Activated CD8-positive, alpha-beta T cell treated with anti-CD3 and anti-CD28 coated beads, Interleukin-2, amount 10 ng/mL, durations not matched to agents 7 days and 5 days (primary cell): ENCODE measurements at places on chromosomes 4 and X. TPM values are rescaled to one million over a fixed set of nuclear protein-coding genes. Genes with fewer than 3 reads are reported as not detected.
A peak's percentile ranks its signal among the peaks of the same experiment; 100 is the strongest.

DNA sequence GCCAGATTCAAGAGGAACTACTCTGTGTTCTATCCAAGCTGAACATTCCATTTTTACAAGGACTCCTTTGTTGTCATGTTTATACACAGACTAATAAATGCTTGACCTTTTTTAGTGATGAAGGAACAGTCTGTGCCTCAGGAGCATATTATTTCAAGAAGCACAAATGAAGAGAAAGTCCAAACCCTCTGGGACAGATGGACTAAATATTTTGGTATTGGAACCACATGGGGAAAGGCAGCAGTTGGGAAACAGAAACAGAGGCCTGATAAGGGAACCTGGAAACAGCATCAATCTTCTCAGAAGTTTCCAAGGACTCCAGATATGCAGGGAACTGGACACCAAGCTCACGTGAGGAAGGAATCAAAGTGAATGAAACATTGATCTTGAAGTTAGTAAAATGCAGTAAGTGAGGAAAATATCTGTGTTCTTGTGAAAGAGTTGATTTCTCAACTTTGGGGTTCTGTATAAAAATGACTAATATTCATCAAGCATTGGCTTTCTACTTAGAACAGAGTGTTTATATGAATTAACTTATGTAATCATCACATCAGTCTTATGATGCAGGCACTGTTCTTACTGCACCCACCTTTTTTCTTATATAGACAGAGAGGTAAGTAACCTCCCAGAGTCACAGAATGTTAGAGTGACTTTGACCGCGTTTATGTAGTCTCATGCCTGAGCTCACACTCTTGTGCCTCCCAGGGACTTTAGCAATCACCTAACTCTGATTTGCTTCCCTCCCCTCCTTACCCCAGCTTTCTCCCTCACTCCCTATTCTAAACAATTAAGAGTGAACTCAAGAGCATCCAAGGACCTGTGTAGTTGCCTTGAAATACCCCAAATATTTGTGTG lies 148.9 kb upstream of the JADE1 start:
- peaks cover 10% of the 10 kb centered on the region for H3K27me3 ChIP-seq
- H3K27ac ChIP-seq = no peak overlapping the region
- no peak for DNase-seq
- H3K4me3 ChIP-seq = no peak overlapping the region

GRCh38 chrX:110321081-110321480 lies 3.2 kb upstream of the AMMECR1 start:
- H3K4me3 ChIP-seq = no peak overlapping the region
- no peak overlapping the region for H3K27ac ChIP-seq
- no peak for DNase-seq
- no peaks in the 10 kb centered on the region for H3K36me3 ChIP-seq

The DRD5 gene
- total RNA-seq = not detected

- H3K4me1 ChIP-seq = no peaks in the 10 kb centered on the region
- H3K36me3 ChIP-seq = no peaks in the 10 kb centered on the region
- H3K27ac ChIP-seq = no peak overlapping the region
- no peak for DNase-seq
- no peak overlapping the region for H3K4me3 ChIP-seq
Observed at GRCh38 chr4:82741188-82741587, 57.4 kb downstream of the SCD5 start.

- no peaks in the 10 kb centered on the region for H3K27me3 ChIP-seq
- peaks cover 33% of the 10 kb centered on the region for H3K4me1 ChIP-seq
- peak; percentile 27 for DNase-seq
- H3K4me3 ChIP-seq = peak overlapping the region; percentile 51
- peaks cover 13% of the 10 kb centered on the region for H3K36me3 ChIP-seq
Observed at GRCh38 chrX:123878252-123878721, 18.4 kb downstream of the XIAP start.

The ADGRL3 gene
- not detected for total RNA-seq

GRCh38 chr4:165793236-165793635 lies 79.8 kb upstream of the TLL1 start:
- H3K27me3 ChIP-seq = no peaks in the 10 kb centered on the region
- no peaks in the 10 kb centered on the region for H3K4me1 ChIP-seq
- no peak overlapping the region for H3K4me3 ChIP-seq

The CT45A2 gene
- total RNA-seq = not detected

GRCh38 chrX:129825746-129826505 lies 17.8 kb downstream of the ZDHHC9 start:
- peak overlapping the region; percentile 63 for H3K27ac ChIP-seq
- no peak overlapping the region for H3K4me3 ChIP-seq
- DNase-seq = peak; percentile 24
- H3K27me3 ChIP-seq = no peaks in the 10 kb centered on the region
- H3K36me3 ChIP-seq = peaks cover 2% of the 10 kb centered on the region

- DNase-seq = no peak
- peaks cover 30% of the 10 kb centered on the region for H3K36me3 ChIP-seq
- peaks cover 71% of the 10 kb centered on the region for H3K4me1 ChIP-seq
- H3K4me3 ChIP-seq = peak overlapping the region; percentile 91
- no peaks in the 10 kb centered on the region for H3K27me3 ChIP-seq
- peak overlapping the region; percentile 93 for H3K27ac ChIP-seq
Observed at GRCh38 chr4:112284662-112285411, 867 bp downstream of the TIFA start.

The TMPRSS11D gene
- not detected for total RNA-seq

- no peak overlapping the region for H3K4me3 ChIP-seq
- no peaks in the 10 kb centered on the region for H3K36me3 ChIP-seq
- no peaks in the 10 kb centered on the region for H3K27me3 ChIP-seq
- no peak overlapping the region for H3K27ac ChIP-seq
Observed at GRCh38 chrX:126695375-126695896, 124.1 kb upstream of the PRR32 start.

DNA sequence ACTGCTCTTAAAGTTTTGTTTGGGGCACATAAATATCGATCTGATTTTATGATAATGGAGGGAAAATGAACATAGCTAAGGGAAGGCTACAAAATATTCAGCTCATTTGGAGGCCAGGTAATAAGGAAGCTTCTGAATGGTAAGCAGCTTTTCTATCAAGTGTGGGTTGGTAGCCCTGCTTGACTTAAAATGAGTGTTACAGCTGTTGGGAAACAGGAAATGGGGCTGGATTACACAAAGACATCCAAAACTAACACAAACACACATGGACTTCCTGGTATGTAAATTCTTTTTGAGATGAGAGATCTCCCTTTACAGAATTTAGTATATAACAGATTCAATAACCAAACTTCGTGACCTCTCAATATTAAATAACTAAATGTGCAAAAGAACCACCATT lies 58.0 kb downstream of the FGF16 start:
- peaks cover 25% of the 10 kb centered on the region for H3K36me3 ChIP-seq
- no peak overlapping the region for H3K27ac ChIP-seq
- no peak for DNase-seq
- H3K27me3 ChIP-seq = no peaks in the 10 kb centered on the region
- H3K4me1 ChIP-seq = peaks cover 4% of the 10 kb centered on the region

The SPOCK3 gene
- total RNA-seq = not detected

GRCh38 chr4:10096201-10096977 lies 20.2 kb downstream of the WDR1 start:
- DNase-seq = peak; percentile 89
- peak overlapping the region; percentile 91 for H3K27ac ChIP-seq
- peaks cover 95% of the 10 kb centered on the region for H3K36me3 ChIP-seq
- H3K4me3 ChIP-seq = peak overlapping the region; percentile 58
- peaks cover 97% of the 10 kb centered on the region for H3K4me1 ChIP-seq

DNA sequence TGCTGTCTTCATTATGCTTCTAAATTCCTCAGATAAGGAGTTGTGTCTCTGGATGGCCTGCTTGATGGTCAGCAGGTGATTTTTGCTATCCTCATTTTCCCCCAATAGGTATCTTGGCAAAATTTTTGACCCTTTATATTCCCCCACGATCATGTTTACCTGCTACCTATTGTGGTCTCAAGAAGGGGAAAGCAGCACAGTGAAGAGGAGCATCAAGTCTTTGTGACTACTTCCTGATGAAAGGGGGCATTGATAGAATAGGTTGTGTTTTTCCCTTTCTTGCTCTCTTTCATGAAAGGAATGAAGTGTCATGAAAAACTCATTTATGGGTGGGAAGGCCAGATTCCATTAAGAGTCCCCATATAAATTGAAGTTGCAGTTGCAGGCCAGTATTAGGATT lies 153.8 kb downstream of the KLF8 start:
- no peaks in the 10 kb centered on the region for H3K27me3 ChIP-seq
- peak overlapping the region; percentile 60 for H3K4me3 ChIP-seq
- no peak for DNase-seq
- H3K36me3 ChIP-seq = peaks cover 30% of the 10 kb centered on the region
- H3K27ac ChIP-seq = peak overlapping the region; percentile 77

- H3K36me3 ChIP-seq = no peaks in the 10 kb centered on the region
- H3K27ac ChIP-seq = peak overlapping the region; percentile 93
- H3K27me3 ChIP-seq = no peaks in the 10 kb centered on the region
- DNase-seq = peak; percentile 41
- peak overlapping the region; percentile 72 for H3K4me3 ChIP-seq
Observed at GRCh38 chr4:53012738-53013137, 150.6 kb downstream of the RASL11B start.

GRCh38 chrX:63514569-63515080 lies 163.5 kb upstream of the SPIN4 start:
- no peaks in the 10 kb centered on the region for H3K27me3 ChIP-seq
- H3K36me3 ChIP-seq = no peaks in the 10 kb centered on the region

DNA sequence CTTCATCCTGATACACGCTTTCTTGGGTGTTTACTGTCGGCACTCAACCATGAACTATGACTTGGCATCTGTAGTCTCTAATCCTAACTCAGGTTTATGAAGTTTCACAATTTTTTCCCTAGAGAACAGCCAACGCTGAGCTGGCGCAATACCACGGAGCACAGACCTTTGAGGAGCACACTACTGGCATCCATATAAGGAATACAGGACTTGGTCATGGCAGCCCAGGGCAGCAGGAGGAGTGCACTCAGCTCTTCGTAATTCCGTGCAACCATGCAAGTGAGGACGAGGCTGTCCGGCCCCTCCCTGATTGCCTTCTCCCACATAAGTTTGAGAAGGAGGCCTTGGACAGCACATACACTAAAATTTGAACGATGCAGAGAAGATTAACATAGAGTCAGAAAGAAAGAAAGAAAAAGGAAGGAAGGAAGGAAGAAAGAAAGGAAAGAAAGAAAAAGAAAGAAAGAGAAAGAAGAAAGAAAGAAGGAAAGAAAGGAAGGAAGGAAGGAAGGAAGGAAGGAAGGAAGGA lies 41.0 kb upstream of the PDLIM5 start:
- no peaks in the 10 kb centered on the region for H3K36me3 ChIP-seq
- no peaks in the 10 kb centered on the region for H3K4me1 ChIP-seq

DNA sequence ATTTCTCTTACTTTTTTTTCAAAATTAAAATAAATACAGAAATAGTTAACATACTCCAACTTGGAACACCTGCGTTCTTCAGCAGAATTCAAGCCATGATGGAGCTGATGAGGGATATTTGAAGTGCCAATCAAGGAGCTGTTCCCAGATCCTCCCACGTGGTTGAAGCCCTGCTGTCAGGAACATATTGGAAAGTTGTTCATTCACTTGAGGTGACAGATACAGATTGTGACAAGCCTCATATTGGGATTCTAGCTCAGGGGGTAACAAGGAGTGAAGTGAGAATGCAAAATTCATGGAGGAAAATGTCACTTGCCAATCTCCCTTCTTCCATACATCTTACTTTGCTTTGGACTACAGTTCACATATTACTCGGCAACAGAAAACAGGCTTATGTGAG lies 2670.8 kb downstream of the PCDH7 start:
- H3K36me3 ChIP-seq = no peaks in the 10 kb centered on the region
- no peak for DNase-seq
- H3K4me1 ChIP-seq = no peaks in the 10 kb centered on the region

GRCh38 chr4:81165861-81166430 lies 49.1 kb downstream of the PRKG2 start:
- DNase-seq = no peak
- no peaks in the 10 kb centered on the region for H3K27me3 ChIP-seq
- H3K27ac ChIP-seq = no peak overlapping the region
- H3K4me1 ChIP-seq = no peaks in the 10 kb centered on the region
- no peaks in the 10 kb centered on the region for H3K36me3 ChIP-seq

GRCh38 chr4:105598052-105598451 lies 45.6 kb downstream of the ARHGEF38 start:
- no peak overlapping the region for H3K27ac ChIP-seq
- peaks cover 9% of the 10 kb centered on the region for H3K27me3 ChIP-seq
- H3K36me3 ChIP-seq = no peaks in the 10 kb centered on the region
- no peaks in the 10 kb centered on the region for H3K4me1 ChIP-seq

- no peaks in the 10 kb centered on the region for H3K27me3 ChIP-seq
- H3K27ac ChIP-seq = no peak overlapping the region
- H3K4me3 ChIP-seq = no peak overlapping the region
- DNase-seq = no peak
- H3K4me1 ChIP-seq = no peaks in the 10 kb centered on the region
Observed at GRCh38 chr4:173318240-173318639, 15.9 kb downstream of the HMGB2 start.

GRCh38 chr4:139331185-139331584 lies 28.9 kb upstream of the NDUFC1 start:
- peaks cover 18% of the 10 kb centered on the region for H3K4me1 ChIP-seq
- H3K4me3 ChIP-seq = no peak overlapping the region
- peaks cover 43% of the 10 kb centered on the region for H3K36me3 ChIP-seq
- H3K27ac ChIP-seq = no peak overlapping the region

- H3K4me3 ChIP-seq = no peak overlapping the region
- peaks cover 2% of the 10 kb centered on the region for H3K4me1 ChIP-seq
- no peaks in the 10 kb centered on the region for H3K36me3 ChIP-seq
- peaks cover 4% of the 10 kb centered on the region for H3K27me3 ChIP-seq
Observed at GRCh38 chrX:153475271-153475670, 4.9 kb upstream of the HAUS7 start.

DNA sequence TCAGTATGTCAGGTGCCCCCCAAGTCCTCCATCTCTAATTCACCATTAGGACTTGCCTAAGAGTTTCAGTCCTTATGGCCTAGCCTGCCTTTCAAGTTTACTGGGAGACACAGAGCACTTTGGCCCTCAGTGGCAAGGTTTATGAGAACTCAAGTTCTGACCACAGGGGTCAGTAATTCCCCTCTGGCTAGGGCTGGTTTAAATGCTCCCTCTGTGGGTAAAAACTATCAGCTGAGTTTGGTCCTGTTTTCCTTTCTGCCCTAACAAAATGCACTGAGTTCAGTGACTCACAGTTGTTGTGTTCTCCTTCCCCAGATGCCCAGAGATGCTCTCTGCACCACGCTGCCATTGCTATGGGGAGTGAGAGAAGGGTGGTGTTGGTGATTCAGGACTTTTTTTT lies 163.2 kb downstream of the RELL1 start:
- no peak overlapping the region for H3K27ac ChIP-seq
- H3K27me3 ChIP-seq = no peaks in the 10 kb centered on the region
- H3K4me1 ChIP-seq = no peaks in the 10 kb centered on the region
- H3K36me3 ChIP-seq = no peaks in the 10 kb centered on the region
- DNase-seq = no peak
- H3K4me3 ChIP-seq = no peak overlapping the region

GRCh38 chrX:31580227-31580626 lies 508.4 kb upstream of the FTHL17 start:
- no peak overlapping the region for H3K27ac ChIP-seq
- no peak for DNase-seq
- H3K4me3 ChIP-seq = no peak overlapping the region
- H3K27me3 ChIP-seq = no peaks in the 10 kb centered on the region
- no peaks in the 10 kb centered on the region for H3K4me1 ChIP-seq

GRCh38 chr4:51843309-51844152 lies 578 bp downstream of the DCUN1D4 start:
- peak overlapping the region; percentile 87 for H3K4me3 ChIP-seq
- H3K4me1 ChIP-seq = peaks cover 17% of the 10 kb centered on the region
- peak overlapping the region; percentile 93 for H3K27ac ChIP-seq
- peaks cover 2% of the 10 kb centered on the region for H3K27me3 ChIP-seq

- H3K4me1 ChIP-seq = no peaks in the 10 kb centered on the region
- no peak overlapping the region for H3K27ac ChIP-seq
- DNase-seq = no peak
- H3K27me3 ChIP-seq = peaks cover 13% of the 10 kb centered on the region
- no peaks in the 10 kb centered on the region for H3K36me3 ChIP-seq
Observed at GRCh38 chr4:99612704-99613103, 38.1 kb downstream of the MTTP start.
